ENCODE measurements at places on chromosomes 2 and 18. TPM values are rescaled to one million over a fixed set of nuclear protein-coding genes. Genes with fewer than 3 reads are reported as not detected.

DNA sequence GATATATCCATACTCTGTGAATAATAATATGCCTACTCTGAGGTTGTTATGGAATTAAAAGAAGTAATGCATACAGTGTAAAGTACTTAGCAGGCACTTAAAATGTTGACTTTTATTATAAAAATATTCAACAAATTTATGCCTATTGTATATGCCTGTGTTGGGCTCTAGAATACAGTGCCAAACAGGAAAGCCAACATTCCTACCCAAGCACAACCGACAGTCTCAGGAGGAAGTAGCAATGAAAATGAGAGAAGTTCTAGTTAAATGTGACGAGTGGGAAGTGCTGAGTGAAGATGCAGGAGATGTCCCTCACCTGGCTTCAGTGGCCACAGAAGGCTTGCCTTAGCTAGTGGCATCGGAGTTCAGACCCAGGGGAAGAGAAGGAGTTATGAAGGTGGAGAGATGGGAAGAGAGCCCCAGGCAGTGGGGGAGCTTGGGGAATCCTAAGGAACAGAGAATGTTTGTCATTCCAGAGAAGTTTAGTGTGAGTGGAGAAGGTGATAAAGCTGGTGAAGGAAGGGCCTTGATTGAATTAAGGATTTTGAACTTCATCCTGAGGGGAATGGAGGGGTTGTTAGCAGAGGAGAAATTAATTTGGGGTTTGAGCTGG lies 105.4 kb upstream of the CNGA3 start:
- no peak for ATAC-seq

DNA sequence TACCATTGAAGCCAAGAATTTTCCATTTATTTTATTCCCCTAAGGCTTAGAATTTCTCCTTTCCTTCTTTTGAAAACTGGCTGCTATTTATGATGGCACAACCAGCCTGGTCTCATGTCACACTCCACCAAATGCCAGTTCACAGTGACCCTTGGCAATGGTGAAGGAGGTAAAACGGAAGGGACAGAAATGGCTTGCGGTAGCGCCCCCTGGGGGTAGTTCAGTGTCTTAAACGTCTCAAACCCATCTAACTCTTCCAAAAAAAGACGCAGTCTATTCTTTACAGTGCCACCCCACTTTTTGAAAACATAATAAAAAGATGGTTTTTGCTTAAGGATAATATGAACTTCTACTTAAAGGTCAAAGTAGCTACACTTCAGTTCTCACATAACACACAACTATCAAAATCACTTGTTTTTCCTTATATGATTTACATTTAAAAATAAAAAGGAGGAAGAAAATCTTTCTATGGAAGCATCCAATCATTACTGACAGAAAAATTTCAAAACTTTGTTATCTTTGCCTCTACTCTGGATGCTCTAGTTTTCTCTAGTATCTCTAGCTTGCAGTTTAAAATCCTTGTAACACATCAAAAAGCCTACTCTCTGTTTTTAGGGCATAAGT lies 28.0 kb downstream of the PNO1 start:
- ATAC-seq, result no peak

DNA sequence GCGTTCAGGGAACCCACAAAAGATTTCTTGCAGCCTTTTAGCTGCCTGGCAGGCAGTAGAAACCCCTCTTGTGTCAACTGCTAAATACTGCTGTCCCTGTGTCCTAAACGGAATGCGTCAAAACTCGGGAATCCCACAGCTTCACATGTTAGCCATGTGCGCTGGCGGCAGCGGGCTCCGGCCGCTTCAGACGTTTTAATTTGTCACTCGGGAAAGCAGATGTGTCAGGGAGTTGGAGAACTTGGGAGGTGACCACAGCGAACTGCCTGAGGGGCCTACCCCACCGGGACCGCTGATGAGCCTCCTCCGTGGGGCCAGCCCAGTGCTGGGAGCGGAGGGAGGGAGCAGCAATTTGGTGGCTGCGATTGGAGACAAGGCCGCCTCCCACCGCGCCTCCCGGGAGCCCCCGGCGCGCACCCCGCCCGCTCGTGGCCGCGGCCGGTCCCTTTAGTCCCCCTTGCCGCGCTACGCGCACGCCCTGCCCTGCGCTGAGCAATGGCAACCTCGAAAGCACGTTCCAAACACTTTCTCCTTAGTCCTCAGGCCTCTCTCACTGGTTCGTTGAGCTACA lies 146.1 kb upstream of the SATB2 start:
- ATAC-seq, result no peak

GALNT5 gene
- total RNA-seq, result not detected

- no peak for ATAC-seq
Observed at GRCh38 chr2:7745369-7745768, 828.2 kb downstream of the RNF144A start.

DNA sequence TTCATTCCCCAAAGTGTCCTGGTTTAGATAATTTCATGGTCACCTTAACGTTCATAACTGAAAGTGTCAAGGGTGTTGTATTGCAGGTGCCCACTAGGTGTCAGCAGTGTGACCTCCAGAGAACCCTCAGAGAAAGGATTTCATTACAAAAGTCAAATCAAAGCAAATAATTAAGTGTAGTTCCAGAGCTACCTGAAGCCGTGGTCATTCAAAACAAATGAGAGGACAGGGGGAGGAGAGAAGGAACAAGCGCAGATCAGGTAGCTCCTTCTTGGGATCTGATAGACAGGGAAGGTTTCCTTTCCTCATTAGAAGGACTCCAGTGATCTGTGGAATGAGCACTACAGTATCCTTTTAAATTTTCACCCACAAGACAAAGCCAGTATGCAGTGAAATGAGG lies at the start of gene SLC9A4:
TSS of gene SLC9A4 (plus strand) at position 207 of the 400 bp plus-strand sequence. CDS start 534 bp downstream, outside the sequence.
- no peak for ATAC-seq

DNAJB2 gene
- total RNA-seq, result 139 TPM

ZBTB7C gene
- 4.6 TPM for total RNA-seq

FAP gene
- 0.31 TPM for total RNA-seq

DNA sequence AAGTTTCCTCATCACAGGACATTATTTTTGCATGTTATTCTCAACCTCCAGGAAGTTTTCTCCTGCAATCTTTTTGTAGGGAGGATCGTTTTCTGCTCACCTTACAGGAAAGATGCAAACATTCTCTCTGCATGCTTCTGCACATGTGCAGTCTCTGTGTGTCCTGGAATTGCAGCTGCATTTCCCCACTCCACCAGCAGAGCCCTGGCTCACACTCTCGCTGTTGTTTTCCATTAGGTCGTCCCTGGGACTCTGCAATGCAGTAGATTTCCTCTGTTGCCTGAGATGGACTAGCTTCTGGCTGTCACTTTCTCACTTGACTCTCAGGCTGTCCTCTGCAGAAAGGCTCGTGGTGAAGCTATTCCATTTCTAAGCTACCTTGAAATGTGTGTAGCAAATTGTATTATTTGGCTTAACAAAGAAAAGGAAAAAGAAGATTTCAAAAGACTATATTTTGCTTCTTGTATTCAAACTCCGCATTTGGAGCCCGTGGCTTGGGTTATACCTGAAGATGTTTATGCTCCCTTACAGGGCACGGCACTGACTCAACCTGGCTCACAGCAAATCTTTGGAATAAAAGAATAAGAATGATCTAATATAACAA lies 346.7 kb downstream of the RAD51AP2 start:
- peak; percentile 91 for ATAC-seq

GRCh38 chr2:160269365-160269764 lies 69.3 kb upstream of the ITGB6 start:
- ATAC-seq, result no peak

DNA sequence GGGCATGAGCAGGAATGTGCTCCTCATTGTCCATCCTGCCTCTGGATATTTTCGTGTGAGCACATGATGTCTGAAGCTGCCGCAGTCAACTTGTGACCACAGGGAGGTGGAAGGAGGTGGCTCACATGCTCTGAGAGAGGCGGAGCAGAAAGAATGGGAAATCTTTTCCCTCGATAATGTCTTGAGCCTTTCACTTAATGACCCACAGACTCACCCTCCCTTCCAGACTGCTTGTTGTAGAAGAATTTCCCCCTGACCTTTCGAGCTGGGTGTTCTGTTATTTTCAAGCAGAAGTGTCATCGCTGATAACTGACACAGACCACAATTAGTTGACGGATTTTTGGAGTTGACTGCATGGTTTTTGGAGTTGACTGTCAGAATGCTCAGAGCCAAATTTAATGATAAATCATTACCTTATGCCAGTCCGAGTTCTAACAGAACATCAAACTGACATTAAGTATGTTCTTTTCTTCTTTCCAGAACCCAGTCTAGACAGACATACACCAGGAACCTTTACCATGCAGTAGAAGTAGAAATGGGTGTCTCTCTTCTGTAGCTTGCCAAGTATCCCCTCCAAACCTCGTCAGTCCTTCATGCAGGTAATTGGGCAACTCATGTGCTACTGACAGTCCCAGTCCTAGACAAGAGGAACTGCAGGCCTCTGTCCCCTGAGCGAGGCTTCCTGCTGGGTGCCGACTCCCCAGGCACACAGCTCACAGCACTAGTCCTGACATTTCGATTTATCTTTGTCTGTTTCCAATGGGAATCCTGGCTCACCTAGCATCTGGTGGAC lies 29.4 kb upstream of the RTTN start:
- peak; percentile 85 for ATAC-seq

GCG gene
- total RNA-seq, result not detected
